ENCODE measurements at places on chromosomes 4 and X.

- no peak for DNase-seq
These were observed 20.3 kb downstream of the RGS12 start for GRCh38 chr4:3313139-3313538.

GRCh38 chr4:6788123-6788522 is 5.6 kb downstream of the KIAA0232 start:
- no peak for DNase-seq

DNA sequence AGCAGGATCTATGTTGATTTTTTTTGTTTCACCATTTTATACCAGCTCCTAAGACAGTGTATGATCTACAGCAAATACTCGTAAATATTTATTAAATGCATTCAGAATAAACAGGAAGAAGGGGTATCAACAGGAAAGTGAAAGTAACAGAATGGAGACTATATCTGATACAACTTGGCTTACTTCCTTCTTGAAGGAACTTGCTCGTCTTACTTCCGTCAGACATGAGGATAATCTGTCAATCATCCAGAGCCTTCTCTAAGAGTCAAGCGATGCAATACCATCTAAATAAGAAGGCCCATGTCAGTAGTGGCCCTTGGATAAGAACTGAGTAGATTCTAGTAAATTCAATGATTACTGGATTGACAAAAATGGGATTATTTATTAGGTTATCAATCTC is 84.2 kb downstream of the CAMK2D start:
- DNase-seq: no peak

GRCh38 chrX:15465347-15465746 is 27.8 kb downstream of the PIR start:
- DNase-seq: no peak

DNA sequence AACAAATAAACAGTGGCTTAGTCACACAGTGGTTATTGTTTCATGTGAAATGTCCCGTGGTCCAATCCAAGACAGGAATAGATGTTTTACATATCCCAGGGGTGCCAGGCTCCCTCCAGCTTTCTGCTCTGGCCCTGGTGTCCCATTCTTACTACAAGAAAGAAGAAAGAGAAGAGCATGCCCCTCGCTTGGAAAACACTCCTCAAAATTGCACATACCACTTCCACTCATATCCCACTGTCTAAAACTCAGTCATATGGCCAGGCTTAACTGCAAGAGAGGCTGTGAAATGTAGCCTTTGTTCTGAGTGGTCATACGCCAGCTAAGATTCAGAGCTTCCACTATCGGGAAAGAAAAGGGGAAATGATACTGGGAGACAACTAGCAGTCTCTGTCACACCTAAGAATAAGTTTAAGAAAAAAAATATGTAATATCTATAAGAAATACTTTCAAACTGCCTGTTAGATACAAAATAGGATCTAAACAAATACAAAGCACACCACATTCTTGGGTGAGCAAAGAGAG is 306.8 kb upstream of the FAM241A start:
- DNase-seq: no peak

- no peak for DNase-seq
These were observed 152.6 kb downstream of the MAGEB17 start for GRCh38 chrX:16319929-16320328.

GRCh38 chrX:118513120-118513898 is 17.7 kb downstream of the DOCK11 start:
- no peak for DNase-seq

DNA sequence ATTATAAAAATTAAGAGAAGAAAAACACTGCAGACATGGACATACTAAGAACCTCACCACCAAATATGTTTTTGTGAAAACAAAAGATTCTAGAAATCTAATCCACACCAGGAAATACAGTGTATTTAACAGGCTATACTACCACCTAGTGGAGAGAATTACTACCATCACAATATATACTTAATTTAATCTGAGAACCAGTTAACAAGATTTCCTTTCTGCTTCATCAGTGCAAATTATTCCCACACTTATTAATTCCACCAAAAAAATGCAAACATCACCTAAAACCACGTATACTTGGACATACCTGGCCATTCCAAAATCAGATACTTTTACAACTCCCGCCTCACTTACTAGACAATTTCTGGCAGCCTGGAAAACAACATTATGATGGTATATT is 7.0 kb upstream of the TXK start:
- DNase-seq: no peak

DNA sequence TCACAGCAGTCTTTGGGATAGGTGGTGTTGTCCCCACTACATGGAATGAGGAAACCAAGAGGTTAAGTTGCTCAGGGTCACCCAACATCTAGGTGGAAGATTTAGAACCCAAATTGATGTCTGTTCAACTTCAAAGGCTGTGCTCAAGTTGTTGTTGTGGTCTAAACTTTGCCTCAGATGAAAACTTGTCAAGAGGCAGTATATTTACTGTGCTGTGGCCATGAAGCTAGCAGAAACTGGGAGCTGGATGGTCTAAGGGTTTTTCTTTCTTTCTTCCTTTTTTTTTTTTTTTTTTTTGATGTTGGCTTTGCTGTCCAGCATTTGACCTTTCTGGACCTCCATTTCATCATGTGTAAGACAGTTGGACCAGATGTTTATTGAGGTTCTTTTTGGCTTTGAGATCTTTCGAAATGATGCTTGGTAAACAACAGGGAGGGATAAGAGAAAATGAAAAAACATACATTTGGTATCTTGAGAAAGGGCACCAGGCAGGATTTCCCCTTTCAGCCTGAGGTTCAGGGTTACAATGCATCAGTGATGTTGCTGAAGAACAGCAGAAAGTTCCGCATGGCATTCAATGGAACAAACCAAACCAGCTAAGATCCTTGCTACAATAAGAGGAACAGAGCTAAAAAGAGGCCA is 166.2 kb upstream of the RPS6KA3 start:
- DNase-seq: no peak

DNA sequence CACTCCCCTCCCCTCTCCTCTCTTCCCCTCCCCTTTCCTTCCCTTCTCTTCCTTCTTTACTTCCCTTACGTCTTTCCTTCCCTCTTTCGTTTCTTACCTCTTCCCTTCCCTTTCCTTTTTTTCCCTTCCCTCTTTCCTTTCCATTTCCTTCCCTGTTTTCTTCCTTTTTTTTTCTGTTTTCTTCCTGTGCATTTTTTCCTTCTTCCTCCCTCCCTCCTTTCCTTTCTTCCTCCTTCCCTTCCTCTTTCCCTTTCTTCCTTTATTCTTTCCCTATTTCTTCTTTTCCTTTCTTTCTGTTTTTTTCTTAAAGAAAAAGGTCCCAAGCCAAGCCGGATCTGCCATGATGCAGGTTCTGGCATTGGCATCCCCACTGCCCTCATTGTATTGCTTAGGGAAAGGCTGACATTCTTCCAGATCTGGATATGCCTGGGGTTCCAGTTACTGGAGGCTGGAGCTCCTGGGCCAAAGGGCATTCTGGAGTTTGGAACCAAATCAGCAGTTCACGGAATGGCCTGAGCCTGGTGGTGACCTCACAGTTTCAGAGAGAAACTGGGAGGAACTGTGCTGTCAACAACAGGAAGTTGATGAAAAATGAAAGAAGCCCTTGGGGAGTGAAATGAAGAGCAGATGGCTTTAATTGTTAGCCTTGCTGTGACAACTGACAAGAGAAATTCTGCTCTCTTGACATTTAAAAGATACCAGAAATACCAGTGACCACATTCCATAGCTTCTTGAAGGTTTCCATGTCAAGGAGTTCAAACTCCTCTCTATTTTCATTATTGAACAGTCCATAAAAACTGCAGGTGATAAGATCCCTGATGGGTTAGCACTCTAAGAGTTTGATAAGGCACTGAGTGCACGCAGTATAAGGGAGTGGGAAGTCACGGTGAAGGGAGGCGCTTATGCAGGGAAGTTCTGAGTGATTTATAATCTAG is 622.1 kb downstream of the SPRY1 start:
- DNase-seq: no peak

DNA sequence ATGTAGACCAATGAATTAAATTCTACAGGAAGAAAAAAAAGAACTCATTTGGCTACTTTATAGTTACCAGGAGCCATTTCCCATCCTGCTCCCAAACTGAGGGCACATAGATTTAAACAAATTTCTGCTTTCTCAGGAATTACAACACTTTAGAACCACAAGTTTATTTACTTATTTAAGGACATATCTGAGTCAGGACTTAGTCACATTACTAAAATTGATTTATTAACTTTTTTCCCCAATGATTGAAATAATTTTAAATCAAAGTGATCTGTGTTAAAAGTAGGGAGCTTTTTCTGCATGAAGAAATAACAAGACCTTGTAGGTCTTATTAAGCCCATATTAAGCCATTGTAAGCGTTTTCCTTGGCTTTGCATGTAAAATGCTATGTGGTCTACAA is 291.0 kb upstream of the HAND2 start:
- no peak for DNase-seq

- DNase-seq: no peak
These were observed 41.5 kb upstream of the FHDC1 start for GRCh38 chr4:152894673-152895072.

DNA sequence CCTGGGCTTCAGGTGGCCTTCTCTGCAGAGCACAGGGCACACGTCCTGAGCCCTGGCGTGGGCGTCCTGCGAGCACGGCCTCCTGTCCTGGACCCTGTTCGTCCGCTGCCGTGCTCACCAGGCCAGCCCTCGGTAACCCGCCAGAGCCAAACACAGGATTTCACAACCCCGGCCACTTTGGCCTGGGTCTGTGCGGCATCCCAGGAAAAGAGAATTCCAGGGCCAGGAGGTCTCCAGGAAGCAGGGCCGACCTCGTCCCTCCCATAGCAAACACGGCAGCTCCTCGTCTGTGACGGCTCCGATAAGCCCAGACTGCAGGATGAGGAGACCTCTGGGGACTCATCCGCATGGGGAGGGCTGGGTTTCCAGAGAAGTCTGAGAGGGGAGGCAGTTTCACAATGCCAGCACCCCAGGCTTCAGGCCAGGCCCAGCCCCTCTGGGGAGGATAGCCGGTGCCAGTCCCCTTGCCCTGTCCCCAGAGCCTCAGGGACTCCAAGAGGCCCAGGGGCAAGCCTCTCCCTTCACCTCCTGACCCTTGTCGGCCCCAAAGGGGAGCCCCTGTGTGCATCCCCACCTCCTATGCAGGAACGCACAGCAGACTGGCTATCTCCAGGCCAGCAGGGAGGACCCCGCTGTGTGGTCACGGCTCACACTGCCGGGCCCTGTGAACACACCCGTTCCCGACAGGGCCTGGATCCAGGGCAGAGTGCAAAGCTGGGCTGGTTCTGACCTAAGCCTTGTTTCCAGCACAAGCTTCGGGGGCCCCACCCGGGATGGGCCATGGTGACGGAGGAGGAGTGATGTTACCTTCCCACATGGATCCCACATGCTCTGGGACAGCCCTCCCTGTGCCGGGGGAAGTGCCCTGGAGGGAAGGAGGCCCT is 22.3 kb upstream of the HTRA3 start:
- no peak for DNase-seq

DNA sequence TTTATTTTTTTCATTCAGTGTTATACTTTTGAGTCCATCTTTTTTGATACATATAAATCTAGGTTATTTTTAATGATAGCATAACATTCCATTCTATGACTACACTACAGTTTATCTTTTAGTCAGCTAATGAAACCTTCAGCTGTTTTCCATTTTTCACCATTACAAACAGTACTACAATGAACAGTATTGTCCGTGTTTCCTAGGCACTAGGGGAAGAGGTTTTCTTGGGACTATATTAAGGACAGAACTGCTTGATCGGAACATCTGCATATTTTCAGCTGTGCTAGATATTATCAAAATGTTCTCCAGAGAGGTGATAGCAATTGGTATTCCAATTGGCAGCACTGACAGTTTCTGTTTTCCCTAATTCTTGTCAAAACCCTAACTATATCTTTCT is 44.3 kb upstream of the HCCS start:
- DNase-seq: no peak
